ENCODE measurements at places on chromosomes 7 and 10.

DNA sequence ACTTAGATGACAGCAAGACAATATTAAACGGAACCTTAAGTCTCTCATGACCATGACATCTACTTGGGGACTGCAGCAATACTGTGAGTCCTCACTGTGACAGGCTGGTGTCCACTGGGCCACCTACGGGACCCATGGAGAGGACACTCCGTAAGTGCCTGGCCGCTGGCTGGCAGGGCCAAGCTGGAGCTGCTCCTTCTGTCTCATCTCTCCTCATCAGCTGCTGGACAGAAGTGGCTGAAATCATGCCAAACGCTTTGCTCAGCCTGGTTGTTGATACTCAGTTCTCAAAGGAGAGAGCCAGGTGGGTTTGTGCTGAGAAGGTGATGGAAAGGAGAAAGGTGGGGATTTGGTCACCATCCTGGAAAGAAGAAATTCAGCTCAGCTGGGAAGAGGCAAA is 33.3 kb downstream of the AFAP1L2 start:
- DNase-seq, result no peak

GRCh38 chr7:631964-632830 is 94.3 kb upstream of the DNAAF5 start:
- DNase-seq, result peak; percentile 49

- peak; percentile 51 for DNase-seq
Observed at GRCh38 chr7:155218276-155219153, 79.2 kb upstream of the INSIG1 start.

DNA sequence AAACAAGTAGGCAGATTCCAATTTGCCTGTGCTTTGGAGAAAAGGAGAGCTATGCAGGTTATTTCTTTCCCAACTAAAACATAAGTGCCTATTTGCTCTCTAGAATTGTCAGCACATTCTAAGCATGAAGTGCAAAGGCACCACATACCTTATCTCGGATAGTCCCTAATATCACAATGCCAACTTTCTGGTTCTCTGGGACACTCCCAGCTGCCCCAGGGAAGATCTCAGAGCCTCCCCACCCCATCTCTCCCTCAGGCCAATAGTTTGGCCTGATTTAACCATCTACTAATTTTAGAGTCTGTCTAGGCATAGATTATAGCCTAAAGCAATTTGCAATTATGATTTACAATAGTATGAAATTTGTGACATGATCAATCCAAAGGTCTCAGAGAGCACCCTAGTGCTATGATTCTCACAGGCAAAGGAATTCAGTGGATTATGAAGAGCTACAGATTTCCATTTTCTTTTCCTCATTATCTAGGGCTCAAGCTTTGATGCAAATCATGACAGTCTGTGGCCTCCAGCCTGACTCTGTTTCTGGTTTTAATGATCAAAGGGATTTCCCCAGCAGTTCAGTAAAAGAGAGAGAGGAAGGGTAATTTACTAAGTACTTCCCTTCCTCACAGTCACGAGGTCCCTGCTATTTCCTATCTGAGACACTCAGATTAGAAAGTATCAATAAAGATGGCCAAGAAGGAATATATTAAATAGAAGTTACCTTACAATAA is 29.0 kb upstream of the IL6 start:
- DNase-seq, result no peak

Data from activated effector memory CD4-positive, alpha-beta T cell treated with anti-CD3 and anti-CD28 coated beads, Interleukin-2, amount 50 U/mL, for 16 hours (primary cell).